Occipital lobe (tissue), 3 donors: ENCODE measurements at places on chromosomes 1 and 21.

GRCh38 chr1:40896482-40896881, 34.3 kb upstream of the CITED4 start:
- no peak for DNase-seq

DNA sequence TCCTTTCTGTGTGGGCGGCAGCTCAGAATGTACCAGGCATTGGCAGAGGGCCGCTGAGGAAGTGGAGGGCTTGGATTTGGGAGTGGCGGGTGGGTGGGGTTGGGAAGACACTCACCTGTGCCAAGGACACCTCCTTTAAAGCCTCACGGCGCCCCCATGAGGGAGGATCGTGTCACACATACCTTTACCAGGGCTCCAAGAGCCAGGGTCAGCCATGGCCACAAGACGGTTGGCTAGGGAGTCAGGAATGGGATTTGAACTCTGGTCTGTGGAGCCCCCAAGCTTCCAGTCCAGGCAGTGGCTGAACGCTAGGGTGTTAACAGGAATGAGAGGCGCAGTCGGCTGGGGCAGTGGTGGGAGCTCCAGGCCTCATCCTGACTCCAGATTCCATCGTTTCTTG, 4.6 kb downstream of the NBL1 start:
- no peak for DNase-seq

DNA sequence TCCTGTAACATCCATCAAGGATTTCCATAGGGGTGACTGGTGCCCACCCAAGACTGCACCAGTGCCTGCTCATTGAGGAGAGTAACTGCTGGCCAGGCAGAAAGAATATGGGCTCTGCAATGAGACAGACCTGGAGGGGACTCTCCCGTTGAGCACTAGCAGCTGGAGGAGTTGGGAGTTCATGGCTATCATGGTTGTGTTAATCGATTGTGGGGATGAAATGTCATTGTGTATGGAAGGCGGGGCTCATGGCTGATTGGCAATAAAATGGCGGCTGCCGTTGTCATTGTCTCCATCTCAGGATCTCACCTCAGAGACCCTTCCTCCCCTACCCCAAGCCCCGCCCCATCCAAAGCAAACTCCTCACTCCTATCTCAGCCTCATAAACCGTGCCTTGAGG, 3.9 kb downstream of the TMEM125 start:
- DNase-seq, result no peak

DNA sequence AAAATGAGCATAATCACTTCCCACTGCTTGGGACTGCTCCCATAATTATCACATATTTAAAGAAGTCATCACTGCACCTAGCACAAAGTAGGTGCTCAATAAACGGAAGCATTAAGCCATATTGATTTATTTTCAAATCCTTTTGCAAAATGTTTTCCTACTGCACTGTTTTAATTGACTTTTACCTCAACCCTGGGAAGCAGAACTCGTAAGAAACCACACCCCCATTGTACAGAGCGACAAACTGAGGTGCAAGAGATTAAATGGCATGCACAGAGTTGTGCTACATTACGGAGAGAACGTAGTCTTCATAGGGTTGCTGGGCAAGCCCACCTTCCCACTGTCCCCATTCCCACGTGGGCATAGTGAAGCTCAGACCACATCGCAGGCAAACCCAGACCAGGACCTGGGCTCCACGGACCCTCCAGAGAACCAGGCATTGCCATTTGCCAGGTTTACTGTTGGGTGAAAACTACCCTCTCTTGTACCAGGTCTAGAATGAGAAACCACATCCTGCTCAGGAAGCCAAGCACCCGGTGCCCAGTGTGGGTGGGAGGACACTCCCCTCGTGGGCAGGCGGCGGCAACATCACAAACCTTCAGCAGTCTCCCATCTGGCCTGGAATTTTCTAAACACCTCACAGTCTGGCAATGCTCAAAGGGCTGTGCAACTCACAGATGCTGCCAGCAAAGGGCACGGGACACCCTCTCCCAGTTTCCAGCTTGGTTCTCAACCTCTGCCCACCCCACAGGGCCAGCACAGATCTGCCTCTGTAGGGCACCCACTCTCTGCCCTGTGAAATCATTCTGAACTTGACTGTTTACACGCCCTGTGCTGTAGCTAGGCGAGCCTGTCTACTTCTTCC, 8.2 kb downstream of the IFFO2 start:
- no peak for DNase-seq

- DNase-seq, result no peak
Measured at GRCh38 chr1:100249155-100249536, 488 bp downstream of the DBT start.

DNA sequence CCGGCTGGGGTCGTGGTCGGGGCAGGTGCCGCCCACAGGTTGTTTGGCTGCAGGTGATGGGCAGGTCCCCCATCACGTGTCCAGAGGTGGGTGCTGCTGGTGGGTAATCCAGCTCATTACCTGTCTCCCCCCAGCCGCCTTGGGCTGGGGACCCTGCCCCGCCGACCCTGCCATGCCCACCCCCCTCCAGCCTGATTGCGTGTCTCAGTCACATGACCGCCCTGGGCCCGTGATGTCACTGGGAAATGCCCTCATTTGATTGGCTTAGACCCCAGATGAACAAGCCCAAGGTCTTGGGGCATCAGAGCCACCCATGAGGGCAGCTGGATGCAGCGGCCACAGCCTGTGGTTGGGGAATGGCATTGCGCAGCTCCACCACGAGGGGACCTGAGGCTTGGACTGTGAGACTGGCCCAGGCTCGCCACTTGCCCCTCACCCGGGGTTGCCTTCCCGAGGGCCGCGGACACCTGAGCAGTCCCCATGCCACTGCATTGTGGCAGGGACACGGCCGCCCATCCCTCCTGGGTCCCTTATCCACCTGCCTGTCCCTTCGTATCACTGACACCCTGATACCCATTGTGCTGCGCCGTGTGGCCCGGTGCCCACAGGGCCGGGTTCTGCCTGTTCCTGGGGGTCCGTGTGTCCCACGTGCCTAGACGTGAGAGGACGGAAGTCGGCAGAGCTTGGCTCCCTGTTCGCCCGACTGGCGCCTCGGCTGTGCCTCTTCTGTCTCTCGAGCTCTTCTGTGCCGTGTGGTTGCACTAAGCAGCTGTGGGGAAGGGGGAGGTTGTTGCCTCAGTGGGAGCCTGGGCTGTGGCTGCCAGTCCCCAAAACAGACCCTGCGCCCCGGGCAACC, 68.0 kb downstream of the FAAP20 start:
- no peak for DNase-seq

DNA sequence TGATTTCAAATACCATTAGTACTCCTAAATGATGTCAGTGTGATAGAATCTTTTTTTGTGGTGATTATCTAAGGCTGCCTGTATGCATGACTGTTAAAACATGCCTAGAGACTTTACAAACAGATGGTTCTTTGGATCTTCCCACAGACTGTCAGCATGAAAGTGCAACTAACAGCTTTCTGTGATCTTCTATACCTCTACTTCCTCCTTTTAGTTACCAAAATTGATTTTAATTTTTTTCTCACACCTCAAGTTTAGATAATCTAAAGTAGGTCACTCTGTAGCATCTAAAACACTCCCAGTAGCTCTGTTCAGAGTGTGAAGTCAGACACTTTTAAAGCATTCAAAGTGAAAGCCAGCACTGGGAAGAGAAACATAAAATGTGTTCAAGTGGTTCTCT, 534.5 kb downstream of the PTPRC start:
- no peak for DNase-seq

DNA sequence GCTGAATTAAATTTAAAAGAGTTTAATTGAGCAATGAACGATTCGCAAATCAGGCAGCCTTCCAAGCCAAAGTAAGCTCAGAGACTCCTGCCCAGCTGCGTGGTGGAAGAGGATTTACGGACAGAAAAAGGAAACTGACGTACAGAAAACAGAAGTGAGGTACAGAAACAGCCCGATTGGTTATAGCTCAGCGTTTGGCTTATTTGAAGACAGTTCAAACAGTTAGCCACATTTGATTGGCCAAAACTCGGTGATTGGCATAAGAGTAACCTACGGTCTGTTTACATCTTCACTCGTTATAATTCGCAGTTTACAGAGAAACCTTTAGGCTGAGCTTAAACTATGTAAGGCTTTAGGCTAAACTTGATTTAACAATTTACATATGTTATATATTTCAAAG, 46.9 kb downstream of the CR1L start:
- no peak for DNase-seq

GRCh38 chr21:39269620-39270019, 43.8 kb downstream of the BRWD1 start:
- DNase-seq, result no peak

GRCh38 chr1:214377886-214378285, 96.9 kb downstream of the SMYD2 start:
- DNase-seq, result no peak

DNA sequence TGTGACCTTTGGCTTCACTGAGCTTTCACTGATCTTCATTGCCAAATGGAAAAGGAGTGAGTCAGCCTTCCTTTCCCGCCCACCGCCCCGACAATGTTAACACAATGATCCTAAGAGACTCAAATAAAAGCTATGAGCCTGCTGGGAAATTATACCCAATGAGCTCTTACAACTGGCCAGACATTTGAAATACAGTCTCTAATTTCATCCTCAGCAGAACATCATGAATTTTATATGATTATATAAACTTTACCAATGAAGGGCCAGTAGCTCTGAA, 252.5 kb downstream of the SIPA1L2 start:
- no peak for DNase-seq

DNA sequence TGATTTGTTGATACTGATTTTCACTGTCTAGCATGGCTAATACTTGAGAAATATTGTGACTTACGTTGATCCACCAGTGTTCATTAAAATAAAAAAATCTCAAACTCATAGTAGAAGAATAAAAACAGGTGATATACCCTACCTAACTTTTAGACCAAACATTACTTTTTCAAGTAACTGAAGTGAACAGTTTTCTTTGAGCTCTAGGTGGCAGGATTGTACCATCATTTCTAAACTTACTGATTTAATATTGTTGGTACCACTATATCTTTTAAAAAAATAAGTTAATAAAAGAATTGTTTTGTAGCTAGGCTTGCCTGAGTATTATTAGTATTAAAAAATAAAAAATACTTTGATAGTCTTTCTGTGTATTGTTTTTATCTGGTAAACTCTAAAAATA, 21.5 kb downstream of the CDC73 start:
- DNase-seq, result no peak

GRCh38 chr21:41834252-41834925, 44.8 kb downstream of the PRDM15 start:
- no peak for DNase-seq

DNA sequence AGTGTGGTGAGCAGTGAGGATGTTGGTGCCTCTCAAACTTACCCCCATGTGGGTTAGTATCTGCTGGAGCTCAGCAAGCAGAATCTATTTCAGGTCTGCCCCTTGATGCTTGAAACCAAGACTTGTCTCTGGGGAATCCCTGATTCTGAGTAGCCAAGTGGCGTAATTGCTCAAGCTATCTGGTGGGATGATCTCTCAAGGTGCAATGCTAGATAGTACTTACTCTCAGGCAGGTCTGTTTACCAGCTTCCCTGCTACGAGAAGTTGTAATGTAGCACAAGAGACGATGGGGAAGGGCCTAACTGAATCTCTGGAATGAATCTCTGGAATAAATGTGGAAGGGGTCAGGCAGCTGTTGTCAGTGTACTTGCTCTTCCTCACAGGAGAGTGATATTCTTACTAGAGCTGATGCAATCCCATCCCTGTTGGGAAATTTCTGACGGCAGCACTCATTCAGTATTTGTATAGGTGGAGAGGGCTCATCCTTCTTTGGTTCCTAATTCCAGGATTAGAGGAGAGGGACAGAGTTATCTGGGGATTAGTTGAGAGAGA, 65.4 kb downstream of the MACF1 start:
- DNase-seq, result no peak

DNA sequence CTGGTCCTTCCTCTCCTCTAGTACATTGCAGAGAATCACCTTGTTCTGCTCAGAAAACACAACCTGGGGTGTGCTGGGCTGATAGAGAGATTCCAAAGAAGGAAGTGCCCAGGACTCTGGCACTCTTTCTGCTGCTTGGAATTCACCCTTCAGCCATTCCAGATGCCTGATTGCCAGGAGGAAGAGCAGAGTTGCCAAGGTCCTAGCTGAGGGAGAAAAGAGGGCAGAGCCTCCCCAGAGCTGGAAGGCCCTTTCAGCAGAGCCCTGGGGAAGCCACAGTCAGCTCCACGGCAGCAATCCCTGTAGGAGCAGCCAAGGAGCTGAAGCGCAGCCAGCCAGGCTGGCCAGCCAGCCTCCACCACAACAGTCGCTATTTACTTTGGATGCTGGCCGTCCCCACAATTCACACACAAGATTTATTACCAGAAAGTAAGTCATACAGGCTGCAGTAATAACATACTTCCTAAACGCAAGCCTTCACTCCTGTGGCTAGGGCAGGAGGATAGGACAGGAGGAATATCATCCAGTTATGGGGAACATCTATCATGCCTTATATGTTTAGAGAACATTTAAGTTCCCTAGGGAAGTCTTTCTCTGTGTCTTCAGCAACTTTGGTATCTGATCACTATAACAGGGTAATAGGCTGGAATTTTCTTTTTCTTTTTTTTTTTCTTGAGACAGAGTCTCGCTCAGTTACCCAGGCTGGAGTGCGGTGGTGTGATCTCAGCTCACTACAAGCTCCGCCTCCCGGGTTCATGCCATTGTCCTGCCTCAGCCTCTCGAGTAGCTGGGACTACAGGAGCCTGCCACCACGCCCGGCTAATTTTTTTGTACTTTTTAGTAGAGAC, 36.6 kb upstream of the SLC44A3 start:
- DNase-seq, result no peak

GRCh38 chr1:198275597-198275996, 118.8 kb downstream of the NEK7 start:
- DNase-seq, result no peak

DNA sequence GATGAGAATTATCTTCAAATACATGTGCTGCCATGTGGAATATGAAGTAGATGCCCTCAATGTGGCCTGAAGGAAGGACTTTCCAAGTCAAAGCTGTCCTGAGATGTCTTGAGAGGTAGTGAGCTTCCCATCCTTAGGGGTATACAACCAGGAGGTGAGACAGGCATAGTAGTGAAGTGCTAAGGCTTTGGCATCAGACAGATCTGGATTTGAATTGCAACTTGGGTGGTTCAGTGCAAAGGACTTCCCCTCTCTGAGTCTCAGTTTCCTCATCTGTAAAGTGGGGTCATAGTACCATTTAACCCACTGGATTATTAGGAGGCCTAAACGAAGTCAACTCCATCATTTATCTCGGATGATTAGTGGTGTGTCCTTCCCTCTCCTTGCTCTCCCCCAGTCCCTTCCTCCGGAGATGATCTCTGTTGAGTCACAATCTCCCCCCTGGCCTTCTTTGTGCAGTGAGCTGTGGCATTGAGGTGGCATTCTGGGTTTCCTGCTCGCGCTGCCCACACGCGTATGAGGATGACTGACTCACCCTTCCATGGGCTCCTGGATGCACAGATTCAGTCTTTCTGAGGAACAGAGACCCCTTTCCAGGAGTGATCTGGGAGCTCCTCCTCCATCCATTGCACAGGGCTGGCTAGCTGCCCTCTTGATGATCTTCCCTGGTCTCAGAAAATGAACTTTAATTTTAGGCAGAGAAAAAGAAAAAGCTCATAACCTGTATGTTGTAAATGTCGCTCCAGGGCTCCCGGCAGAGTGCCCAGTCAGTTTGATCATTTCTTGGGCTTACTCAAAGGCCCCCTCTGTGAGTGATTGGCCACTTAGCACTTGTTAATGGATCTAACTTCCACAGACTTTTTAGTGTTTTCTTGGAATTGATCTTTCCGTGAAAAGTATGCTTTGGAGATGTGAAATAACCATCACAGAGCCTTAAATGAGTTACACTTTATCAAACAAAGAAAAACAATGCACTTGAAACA, 354.6 kb downstream of the PTPRU start:
- DNase-seq, result no peak
